ENCODE measurements at places on chromosomes 3 and 15.

- no peak for DNase-seq
Observed at GRCh38 chr15:72599855-72600464, 54.5 kb upstream of the GOLGA6B start.

- no peak for DNase-seq
Observed at GRCh38 chr3:41682996-41683395, 278.9 kb downstream of the ULK4 start.

GRCh38 chr3:196339493-196340254 is 1.5 kb upstream of the TM4SF19 start:
- DNase-seq = no peak

- DNase-seq = no peak
Observed at GRCh38 chr3:69149586-69149985, 27.2 kb upstream of the LMOD3 start.

DNA sequence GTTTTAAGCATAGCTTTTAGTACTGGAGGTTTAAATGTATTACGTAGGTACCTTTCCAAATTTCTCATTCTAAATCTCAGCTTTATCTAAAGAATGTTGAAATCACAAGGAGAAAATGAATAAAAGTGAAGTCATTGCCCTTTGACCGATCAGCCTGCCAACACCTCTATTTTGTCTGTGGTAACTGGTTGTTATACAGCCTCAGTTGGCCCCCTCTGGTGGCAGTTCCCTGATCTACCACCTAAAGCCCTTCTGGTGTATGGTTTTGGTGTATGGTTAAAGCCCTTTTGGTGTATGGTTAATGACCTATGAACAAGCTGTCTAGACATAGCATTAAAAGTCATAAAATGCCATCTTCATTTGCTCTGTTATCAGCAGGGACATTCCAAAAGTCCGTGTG is 378.2 kb upstream of the AZI2 start:
- DNase-seq = no peak

- DNase-seq = no peak
Observed at GRCh38 chr3:20324664-20325478, 138.9 kb upstream of the SGO1 start.

DNA sequence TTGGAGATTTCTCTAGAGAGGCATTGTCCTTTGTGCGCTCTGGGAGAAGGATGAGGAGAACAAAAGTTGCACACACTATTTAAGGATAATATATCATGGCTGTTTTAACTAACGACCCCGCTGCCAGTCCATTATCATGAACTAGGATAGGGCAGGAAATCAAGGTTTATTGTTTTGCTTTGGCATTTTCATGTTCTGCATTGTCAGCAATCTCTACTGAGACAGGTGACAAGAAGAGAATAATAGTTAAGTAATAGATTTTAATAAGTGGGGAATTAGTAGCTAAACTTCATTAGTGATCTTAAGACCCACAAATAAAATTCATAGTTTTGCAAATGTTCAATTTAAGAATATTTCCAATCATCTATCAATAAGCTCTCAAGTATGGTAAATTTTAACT is 20.6 kb upstream of the GMNC start:
- no peak for DNase-seq

GRCh38 chr3:112061152-112061551 is 25.0 kb upstream of the C3orf52 start:
- DNase-seq = no peak

- DNase-seq = no peak
Observed at GRCh38 chr3:74363346-74363745, 251.1 kb downstream of the CNTN3 start.

- DNase-seq = no peak
Observed at GRCh38 chr3:72601060-72601459, 247.2 kb downstream of the SHQ1 start.

DNA sequence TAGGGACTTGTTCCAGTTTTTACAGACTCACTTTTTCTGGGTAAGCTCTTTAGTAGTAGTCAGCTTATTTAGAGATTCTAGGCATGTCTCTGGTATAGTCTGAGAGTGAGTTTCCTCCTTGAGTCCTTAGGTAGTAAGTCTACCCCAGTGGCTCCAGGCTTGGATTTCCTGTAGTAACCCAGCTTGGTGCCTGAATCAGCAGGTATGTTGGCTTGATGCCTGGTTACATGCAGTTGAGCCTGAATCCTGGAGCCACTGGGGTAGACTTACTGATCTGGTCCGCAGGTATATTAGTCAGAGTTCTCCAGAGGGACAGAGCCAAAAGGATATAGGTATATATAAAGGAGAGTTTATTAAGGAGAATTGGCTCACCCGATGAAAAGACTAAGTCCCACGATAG is 85.8 kb upstream of the RBMS3 start:
- no peak for DNase-seq

- DNase-seq = peak; percentile 34
Observed at GRCh38 chr15:65414841-65415621, 7.7 kb downstream of the IGDCC4 start.

DNA sequence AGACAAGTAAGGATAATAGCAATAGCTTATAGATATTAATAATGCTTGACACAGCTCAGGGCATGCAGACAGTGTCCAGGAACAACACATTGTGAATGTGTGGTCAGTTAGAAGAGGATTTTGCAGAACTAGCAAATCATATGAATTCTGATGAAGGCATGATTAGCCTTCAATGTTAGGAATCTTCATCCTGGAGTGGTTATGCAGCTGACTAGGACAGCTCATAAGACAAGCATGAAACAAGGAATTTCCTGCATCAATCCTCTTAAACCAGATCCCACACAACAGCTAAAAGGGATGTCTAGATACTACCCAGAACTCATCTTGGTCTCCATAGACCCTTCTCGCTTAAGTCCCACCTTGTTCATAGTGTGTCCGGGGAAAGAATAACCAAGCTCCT is 499.0 kb upstream of the ATP11B start:
- DNase-seq = no peak

GRCh38 chr3:152323834-152324233 is 55.1 kb downstream of the MBNL1 start:
- DNase-seq = no peak

DNA sequence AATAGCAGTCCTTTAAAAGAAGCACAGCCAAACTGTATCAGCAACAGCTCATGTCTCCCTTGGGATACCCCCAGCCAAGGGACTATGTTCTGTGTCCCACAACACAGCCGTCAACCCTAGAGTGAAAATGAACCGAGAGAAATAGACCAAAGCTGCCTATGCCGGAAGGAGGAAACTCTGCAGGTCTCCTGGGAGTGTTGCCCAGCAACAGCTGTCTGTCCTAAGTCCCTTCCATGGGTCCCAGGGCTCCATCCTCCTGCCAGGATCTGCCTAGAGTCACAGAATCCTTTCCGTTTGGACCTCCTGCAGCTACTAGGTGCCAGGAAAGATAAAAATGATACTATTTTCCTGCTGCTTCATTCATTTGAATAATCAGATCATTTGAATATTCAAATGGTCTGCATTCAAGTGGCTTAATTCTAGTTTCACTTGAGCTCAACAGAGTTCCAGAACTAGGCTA is 53.1 kb downstream of the TRANK1 start:
- DNase-seq = no peak

DNA sequence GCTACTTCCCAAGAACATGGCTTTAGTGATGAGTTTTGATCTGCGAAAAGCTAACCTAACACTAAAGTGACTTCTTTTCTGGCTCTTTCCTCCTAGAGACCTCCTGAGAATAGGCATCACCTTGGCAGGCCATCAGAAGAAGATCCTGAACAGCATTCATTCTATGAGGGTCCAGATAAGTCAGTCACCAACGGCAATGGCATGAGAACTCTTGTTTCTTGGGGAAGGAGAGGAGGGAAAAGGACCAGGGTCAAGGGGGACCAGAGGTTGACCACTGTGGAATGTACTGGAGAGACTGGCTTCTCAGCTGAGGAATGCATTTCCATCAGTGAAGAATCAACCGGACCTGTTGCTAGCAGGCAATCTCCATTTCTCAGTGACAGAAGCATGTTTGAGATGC is 463.9 kb downstream of the EPHB1 start:
- DNase-seq = no peak

GRCh38 chr15:66608881-66609280 is 43.1 kb upstream of the LCTL start:
- no peak for DNase-seq

- no peak for DNase-seq
Observed at GRCh38 chr3:65344444-65344843, 656.6 kb upstream of the ADAMTS9 start.

DNA sequence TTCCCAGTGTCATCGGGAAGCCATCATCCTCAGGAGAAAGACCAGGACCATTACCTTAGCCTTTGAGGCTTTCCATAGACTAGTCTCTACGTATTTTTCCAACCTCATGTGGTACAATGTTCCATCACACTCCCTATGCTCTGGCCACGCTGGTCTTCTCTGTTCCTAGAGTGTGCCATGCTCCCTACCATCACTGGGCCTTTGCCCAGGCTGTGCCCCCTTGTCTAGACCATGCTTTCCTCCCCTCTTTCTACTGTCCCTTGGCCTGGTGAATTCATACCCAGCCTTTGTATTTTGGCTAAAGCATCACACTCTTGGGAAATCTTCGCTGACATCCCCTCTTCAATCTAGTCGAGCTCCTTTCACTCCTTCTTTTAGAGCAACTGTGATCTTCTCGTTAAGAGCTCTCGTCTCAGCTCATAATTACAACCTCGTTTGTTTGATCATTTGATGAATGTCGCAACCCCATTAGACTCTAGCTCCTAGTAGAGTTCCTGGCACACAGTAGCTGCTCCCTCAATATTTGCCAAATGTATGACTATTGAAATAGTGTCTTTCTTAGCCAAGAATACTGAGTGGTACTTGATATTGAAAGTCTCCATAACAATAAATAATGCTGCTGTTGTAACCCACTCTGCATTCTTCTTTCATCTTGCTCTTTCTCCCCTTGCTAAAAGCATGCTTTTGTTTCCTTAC is 100.2 kb upstream of the FAM3D start:
- no peak for DNase-seq

DNA sequence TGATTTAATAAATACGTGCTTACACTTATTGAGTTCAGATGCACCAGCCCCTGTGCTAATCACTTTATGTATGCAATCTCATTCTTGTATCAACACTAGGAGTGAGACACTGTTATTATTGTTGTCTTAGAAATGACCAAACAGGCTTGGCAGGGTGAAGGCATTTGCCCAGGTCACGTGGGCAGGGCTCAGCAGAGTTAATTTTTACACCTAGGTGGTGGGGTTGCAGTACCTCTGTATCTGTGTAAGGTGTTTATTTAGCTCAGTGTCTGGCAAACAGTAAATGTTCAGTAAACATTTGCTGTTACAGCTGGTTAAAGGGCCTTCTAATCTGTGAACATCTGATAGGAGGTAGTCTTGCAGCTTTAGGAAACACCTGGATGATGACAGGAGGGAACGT is 200.0 kb downstream of the CACNA2D3 start:
- no peak for DNase-seq

DNA sequence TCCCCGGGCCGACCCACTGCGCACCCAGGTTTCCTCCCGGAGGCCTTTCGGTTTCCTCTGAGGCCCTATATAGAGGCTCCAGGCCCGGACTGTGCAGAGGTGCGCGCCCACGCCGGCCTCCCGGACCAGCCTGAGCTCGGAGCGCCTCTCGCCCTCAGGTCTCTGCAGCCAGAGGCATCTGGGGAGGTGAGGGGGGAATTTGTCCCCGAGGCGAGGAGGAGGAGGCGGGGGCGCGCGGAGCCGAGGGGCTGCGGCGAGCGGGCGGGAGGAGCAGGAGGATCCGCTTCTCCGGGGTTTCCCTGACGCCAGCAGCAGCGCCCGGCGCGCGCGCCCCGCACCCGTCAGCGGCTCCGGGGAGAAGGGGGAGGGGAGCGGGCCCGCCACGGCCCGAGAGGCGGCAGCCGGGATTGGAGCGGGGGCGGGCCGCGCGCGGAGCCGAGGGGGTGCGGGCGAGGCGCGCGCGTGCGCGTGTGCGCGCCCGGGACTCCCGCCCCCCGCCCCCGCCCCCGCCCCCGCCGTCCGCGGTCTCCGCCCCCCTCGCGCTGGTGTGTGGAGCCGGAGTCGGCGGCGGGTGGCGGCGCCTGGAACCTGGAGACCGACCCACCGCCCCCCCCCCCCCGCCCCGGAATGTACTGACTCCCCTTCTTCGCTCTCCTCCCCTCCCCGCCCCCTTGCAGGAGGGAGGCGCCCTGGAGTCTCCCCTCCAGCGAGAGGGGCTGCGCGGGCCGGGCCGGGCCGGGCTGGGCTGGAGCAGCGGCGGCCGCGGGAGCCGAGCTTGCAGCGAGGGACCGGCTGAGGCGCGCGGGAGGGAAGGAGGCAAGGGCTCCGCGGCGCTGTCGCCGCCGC is at the start of gene NEO1:
TSS of gene NEO1 (plus strand) at position 657 of the 846 bp plus-strand sequence. CDS start 213 bp downstream, outside the sequence.
- peak; percentile 91 for DNase-seq

- DNase-seq = no peak
Observed at GRCh38 chr3:169818316-169818715, 5.6 kb upstream of the LRRC34 start.

- no peak for DNase-seq
Observed at GRCh38 chr3:157355276-157355675, 81.4 kb upstream of the PTX3 start.

DNA sequence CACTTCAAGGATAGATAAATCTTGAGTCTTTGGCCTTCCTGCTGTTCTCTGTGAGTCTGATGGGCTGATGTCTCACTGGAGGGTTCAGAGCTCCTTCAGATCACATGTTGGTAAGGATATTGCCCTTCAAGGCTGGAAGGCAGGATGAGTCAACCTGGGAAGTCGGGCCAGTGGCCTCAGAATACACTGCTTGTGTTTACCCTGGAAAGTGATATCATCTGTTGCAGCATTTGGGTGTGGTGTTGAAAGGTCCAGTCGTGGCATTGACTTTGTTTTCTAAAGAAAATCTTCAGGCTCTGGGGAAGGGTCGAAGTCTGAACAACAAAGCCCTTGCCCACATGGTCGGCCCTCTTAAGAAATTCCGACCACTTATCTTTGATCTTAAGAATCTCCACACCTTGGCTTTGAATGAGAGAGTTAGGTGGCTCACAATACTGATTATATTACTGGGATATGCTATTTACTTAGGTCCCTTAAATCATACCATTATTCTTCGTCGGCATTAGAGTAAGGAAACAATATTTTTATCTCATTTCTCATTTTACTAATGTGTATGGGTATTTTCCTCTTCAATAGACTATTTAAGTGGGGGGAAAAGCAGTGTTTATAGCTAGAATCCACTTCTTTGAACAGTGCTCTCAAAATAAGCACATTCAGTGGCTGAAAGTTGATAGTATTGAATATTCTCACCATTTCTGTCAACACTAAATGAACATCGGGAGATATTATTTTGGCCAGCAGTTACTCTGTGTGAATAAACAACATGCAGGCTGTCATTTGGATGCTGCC is 303.9 kb upstream of the RASGRP1 start:
- DNase-seq = no peak

GRCh38 chr3:159667261-159667660 is 321.4 kb upstream of the IL12A start:
- no peak for DNase-seq

- DNase-seq = no peak
Observed at GRCh38 chr3:31968927-31969418, 12.1 kb downstream of the OSBPL10 start.

DNA sequence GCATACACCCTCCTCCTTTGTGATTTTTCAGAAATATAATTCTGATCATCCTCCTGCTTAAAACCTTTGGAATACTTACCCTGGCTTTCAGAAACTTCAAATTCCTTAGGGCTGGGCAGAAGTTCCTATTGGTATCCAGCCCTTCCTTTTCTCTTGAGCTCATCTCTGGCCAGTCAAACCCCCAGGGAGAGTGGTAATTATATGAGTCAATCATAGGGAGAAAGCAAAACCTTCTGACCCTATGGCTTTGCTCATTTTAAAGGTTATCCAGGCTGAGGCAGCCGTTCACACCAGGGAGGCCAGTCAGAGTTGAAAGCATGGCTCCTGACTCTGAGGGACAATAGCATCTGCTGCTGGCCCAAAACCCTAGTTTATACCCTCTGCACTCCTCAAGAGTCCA is 23.9 kb upstream of the CTNNB1 start:
- DNase-seq = no peak

All from nucleus accumbens (tissue), 56 donors.